SK-N-SH (cell line): ENCODE measurements at places on chromosomes 1 and 21.

- DNase-seq: no peak
Measured at GRCh38 chr1:103218821-103219220, 110.5 kb upstream of the COL11A1 start.

DNA sequence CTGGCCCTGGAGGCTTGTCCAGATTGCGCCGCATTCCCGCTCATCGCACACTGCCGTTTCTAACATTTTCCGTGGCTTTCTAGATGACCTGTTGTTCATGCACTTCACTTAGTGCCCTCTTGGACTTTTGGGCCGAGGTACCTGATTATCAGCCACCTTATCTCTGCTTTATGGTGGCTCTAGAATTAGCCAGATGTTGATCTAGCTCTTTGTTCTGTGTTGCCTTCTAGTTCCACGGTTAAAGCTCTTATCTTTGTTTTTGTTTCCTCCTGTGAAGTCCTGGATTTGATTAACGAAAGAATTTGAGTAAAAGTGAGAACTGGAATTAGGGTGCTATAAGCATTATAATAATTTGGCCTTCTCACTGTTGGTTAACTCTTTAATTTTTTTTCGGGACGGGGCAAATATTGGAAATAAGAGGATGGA, 945 bp downstream of the RNPEP start:
- no peak for DNase-seq

GRCh38 chr1:15155888-15156741, 2.6 kb downstream of the TMEM51 start:
- peak; percentile 57 for DNase-seq

DNA sequence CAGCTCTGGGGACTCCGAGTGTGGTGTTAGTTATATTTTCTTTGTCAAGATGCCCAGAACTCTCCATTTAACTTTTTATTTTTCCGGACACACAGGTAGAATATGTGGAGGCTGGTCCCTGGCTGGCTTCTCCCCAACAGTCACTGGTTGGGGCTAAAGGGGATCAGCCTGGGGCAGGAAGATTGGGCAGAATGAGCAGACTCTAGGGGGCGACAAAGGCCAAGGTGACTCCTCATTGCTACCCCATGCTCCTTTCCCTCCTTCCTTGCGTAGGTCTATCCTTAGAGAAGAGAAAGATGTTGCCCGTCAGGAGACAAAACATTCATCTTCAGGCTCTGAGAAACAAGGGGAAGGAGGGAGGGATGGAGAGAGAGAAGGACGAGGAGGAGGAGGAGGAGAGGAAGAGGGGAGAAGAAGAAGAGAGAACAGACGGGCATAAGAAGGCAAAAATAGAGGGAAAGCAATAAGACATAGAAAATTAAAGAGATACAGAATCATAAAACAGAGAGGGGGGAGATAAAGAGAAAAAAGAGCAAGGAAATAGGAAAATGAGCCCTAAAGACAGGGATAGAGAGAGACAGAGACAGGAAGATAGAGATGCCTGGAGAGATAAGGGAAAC, 89.9 kb downstream of the FOXD2 start:
- no peak for DNase-seq

- peak; percentile 31 for DNase-seq
Measured at GRCh38 chr1:164617377-164618201, 58.6 kb downstream of the PBX1 start.

- DNase-seq: no peak
Measured at GRCh38 chr1:19750101-19750881, 49.4 kb downstream of the TMCO4 start.
